ENCODE measurements at places on chromosomes 4 and X.
A peak's percentile ranks its signal among the peaks of the same experiment; 100 is the strongest.

DNA sequence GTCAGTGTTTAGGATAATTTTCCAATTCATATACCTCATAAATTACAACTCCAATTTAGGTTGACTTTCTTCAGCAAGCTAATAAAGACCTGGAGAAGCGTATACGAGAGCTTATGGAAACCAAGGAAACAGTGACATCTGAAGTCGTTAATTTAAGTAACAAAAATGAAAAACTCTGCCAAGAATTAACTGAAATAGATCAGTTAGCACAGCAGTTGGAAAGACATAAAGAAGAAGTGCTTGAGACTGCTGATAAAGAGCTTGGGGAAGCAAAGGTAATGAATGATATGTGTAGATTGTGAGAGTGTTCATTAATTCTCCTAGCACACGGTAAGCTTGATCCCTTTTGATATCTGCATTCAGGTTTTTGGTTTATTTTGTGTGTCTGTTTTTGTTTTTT is 16.8 kb downstream of the CEP135 start:
- DNase-seq, result no peak

DNA sequence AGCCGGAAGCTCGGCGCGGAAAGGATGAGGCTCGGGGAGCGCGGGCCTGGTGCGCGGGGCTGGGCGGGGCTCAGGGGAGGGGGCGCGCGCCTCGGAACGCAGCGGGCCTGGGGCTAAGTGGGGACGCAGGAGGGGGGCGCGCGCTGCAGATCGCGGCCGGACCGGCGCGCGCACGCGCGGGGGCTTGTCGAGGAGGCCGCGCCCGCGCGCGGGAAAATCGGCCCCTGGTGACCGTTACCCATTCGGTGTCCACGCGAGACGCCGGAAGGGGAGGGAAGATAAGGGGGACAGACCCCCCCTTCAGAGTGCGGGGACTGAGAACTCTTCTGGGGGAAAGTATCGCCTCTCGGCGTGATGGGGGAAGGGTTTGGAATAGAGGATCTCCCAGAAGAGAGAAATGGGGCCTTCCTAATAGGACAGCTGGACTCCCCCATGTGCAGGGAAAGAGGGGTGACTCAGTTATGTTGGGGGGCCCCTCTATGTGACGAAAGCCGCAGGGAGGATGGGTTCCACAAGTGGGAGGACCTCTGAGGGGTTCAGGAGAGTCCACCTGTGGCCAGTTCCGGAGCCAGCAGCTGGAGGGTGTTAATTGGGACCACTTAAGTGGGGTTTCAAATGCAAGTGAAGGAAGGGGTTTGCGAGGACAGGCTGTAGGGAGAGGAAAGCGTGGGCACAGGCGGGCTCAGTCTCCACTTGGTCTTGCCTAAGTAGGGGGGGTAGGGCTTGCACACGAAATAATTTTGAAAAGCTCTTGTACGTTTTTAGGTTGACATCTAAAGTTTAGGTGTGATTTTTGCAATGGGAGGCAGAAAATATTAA is 584 bp downstream of the SUV39H1 start:
- peak; percentile 59 for DNase-seq

DNA sequence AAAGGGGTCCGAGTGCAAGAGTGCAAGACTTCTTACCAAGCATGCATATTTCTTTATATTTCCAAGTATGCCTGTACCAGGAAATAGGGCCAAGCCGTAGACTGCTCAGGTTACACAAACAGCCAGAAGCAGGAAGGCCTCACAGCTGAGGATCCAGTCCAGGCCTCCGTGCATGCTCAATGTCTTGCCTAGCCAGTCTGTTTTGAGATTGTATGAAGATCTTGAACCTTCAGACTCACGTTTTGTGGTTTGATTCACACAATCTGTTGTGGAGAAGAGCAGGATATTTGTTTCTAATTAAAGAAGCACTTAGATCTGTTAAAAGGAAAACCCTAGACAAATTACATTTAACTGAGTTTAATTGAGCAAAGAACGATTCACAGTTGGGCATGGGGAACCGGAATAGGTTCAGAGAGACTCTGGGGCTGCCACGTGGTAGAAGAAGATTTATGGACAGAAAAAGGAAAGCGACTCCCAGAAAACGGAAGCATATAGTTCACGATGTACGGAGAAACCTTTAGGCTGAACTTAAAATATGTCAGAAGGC is 1.2 kb downstream of the MGST2 start:
- peak; percentile 19 for DNase-seq

- no peak for DNase-seq
These were observed 200.5 kb downstream of the PABPC4L start for GRCh38 chr4:134001057-134001456.

DNA sequence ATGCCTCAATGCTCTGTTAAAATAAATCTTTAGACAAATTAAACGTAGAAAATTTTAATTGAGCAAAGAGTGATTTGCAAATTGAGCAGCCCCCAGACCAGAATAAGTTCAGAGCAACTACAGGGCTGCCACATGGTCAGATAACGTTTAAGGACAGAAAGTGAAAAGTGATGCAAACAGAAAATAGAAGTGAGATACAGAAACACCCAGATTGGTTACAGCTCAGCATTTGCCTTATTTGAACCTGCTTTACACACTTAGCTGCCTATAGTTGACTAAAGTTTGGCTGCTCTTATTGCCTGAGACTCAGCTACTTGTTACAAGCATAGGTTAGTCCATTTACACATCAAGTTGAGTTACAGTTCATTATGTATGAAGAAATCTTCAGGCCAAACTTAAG is 1800.8 kb upstream of the PCDH10 start:
- no peak for DNase-seq

- no peak for DNase-seq
These were observed 30.1 kb upstream of the MXD4 start for GRCh38 chr4:2291705-2292645.

GRCh38 chr4:69836287-69836686 is 23.7 kb downstream of the SULT1E1 start:
- no peak for DNase-seq
